ENCODE measurements at places on chromosomes 1 and 21.

GRCh38 chr1:204073837-204074273 is 940 bp downstream of the SOX13 start:
- DNase-seq: no peak

DNA sequence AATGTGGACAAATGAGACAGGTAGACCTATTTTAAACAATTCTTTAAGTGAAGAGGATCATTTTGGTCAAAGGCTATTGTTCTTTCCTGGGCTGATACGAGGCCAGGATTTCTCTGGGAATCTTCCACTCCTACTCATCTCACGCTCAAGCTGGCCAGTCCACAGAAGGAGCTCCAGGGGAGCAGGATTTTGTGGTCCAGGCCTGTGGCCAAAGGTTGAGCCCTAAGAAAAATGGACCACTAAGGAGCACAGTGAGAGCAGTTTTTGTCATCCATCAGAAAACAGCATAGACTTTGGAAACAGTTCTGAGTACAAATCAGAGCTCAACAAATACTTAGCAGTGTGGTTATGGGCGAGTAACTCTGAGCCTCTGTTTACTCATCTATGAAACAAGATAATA is 260.2 kb upstream of the RUNX1 start:
- no peak for DNase-seq

DNA sequence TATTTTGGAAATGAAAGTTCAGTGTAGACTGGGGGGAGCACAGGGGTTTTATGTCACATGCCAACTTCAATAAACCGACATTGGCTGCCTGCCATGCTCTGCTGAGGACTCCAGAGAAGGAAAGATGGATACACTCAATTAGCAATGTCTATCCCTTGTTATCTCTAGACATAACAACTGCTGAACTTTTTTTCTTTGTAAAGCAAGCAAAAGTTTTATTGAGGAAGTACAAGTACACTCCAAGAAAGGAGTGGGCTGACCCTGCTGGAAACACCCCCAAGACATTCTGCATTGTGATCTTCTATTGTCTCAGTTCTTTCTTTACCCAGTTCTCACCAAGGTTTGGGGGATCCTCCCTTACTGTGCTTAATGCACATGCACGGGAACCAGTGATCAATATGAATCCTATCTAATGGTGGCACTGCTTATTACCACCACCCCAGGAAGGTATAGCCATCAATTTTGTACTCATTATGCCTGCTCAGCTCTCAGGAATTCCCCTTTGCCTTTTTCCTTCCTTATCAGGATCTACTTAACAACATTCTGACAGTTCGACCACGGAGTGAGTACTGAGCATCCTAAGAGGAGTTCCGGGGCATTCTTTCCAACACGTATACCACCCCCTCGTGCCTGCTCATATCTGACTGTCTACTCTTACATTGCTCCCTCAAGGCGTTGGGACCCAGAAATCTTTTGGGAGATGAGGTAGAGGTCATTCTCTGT is 28.7 kb downstream of the SYNJ1 start:
- DNase-seq: no peak

GRCh38 chr21:37565530-37566223 is 199.1 kb downstream of the DYRK1A start:
- DNase-seq: no peak

GRCh38 chr1:44419901-44420300 is 14.8 kb downstream of the RNF220 start:
- DNase-seq: no peak

- no peak for DNase-seq
Measured at GRCh38 chr1:33331444-33332356, 10.8 kb upstream of the A3GALT2 start.
